ENCODE measurements at places on chromosomes 3 and 15. TPM values are rescaled to one million over a fixed set of nuclear protein-coding genes. Genes with fewer than 3 reads are reported as not detected.

DNA sequence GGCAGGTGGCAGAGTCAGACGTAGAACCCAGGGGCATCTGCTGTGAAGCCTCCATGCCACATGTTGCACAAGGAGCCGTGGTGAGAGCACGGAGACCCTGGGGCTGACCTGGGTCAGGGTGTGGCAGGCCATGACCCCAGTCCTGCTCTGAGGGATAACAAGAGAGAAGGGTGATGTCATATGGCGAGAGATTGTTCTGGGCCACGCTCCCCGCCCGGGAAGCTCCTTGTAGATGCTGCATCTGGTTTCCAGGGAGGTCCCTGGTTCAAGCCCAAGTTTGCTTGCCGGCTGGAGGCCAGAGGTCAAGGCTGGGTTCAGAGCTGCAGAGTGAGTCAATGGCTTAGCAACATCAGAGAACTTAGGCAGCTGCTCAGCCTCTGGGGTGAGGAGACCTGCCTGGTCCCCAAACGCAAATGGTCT is 17.3 kb downstream of the FGD5 start:
- DNase-seq: no peak

The HHLA2 gene
- not detected for total RNA-seq

The DBR1 gene
- total RNA-seq: 25.8 TPM

GRCh38 chr15:68631601-68632051 is 52.8 kb downstream of the CORO2B start:
- no peak for DNase-seq

The CXCR6 gene
- 0.63 TPM for total RNA-seq

- DNase-seq: no peak
These were observed 223.5 kb downstream of the DTWD1 start for GRCh38 chr15:49844390-49844789.

DNA sequence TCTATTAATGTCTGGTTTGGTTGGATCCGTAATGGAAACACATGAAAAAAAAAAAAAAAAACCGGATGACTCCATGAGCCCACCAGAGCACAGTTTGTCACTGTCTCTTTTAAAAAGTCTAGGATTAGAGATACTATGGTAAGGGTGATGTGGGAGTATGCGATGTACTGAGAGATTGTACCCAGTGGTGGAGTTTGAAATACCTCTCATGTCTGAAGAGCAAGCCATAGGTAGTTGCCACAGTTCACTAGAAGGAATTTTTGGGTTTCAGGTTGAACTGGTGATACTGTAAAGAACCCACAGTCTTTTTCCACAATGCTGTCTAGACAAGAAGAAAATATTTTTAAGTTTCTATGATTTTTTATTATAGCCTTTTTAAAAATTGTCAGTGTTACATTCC is 132.9 kb downstream of the KLHL25 start:
- DNase-seq: no peak

DNA sequence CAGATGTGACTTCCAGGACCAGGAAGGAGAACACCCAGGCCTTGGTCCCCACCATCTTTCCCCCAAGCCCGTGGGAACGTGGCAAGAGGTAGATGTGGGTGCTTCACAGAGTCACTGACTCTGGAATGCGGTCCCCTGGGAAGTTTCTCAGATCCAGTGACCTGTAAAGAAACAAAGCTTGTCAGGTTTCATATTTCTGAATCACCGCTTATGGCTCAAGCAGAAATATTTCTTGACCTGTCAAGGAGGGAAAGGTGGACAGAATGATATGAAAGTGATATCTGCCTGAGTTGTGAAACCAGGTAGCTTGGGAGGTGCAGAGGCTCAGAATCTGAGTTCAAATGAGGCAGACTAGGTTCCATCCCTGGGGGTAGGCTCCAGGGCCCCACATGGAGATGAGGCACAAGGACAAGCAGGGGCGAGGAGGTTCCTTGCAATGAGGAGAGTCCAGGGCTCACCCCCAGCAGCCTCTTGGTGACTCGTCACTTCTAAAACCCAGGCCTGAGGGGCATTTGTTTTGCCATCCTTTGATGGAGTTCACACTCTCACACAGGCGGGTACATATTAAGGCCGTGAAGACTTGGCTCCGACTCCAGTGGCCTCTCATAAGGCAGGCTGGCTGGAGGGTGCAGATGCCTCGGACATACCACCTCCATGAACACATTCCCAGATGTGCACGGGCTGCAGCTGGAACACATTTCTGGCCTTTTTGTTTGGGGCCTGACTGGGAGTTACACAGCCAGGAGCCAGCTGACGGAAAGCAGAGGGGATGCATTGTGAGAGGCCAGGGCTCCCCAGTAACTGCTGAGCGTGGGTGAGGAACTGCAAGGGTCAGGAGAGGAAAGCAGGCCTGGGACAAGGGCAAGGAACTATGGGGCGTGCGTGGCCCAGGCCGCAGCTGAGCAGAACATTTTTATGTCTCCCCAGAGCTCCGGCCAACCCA is 1.3 kb downstream of the CILP start:
- no peak for DNase-seq

The ZNF385D gene
- 46.2 TPM for total RNA-seq

DNA sequence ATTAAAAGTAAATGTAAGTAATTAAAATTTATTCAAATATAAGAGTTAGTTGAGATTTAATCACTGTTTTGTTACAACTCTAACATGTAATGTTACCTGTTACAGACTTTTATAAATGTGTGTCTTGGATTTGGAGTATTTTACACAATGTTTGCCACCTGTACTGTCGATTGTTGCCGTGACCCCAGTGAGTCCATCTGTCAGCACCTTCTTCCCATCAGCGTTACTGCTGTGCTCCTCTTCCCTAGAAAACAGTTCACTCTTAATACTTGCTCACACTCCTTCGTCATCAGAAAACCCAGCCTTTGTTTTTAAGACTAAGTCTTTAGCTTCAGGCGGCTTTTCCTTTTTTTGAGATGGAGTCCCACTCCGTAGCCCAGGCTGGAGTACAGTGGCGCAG is 40.5 kb upstream of the FBXL22 start:
- DNase-seq: no peak

DNA sequence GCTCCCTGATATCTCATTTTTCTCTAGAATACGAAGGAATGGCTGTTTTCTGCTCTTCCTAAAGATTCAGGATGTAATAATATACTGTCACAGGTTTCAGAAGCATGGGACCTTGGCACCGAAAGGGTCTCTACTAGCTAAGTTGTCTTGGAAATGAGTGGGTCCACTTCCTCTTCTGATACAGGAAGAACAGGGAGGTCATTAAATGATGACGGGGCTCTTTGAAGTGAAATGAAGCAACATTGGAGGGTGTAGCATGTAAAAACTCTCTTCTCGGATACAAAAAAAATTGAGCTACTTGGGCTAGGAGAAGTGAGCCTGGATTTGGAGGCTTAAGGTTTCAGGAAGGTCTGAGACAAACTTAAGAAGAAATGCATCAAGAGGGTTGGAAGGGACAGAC is 349.8 kb upstream of the TPRG1 start:
- no peak for DNase-seq

GRCh38 chr3:160486459-160486869 is 36.9 kb upstream of the TRIM59 start:
- no peak for DNase-seq

- no peak for DNase-seq
These were observed 42.2 kb upstream of the GNB5 start for GRCh38 chr15:52233405-52233804.
